ENCODE measurements at places on chromosomes 2 and 18.

- DNase-seq, result no peak
Observed at GRCh38 chr2:101516823-101517690, 42.1 kb upstream of the RFX8 start.

DNA sequence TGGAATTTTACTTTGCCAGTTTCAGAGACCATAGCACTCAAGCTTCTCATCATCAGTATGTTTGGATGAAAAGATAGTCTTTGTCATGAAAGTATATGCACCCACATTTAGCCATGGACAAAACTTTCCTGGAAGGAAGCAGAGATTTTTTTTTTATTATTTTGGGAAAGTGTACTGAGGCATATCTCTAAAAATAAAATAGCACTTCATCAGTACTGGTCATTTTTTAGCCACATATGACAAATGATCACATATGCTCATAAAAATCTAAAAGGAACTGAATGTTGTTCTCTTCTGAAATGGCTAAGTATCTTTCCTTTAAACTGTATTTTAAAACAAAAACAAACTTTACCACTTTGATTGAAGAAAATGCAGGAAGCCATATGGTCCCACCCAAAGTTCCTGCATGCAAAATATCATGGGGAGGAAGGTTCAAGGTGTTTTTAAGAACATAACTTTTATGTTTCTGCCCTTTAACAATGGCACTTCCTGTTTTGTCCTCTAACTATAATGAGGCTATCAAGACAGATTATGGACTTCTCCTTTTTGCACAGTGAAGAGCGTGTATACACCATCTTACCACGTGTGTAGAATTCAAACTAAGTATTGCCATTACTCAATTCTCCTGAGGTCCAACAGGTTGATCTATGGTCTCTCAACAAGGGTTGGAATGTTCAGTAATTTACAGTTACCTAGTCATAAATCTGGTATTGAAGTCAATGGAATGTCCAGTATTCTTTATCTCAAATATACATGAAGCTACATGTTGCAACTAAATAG, 77.1 kb upstream of the SLC39A10 start:
- no peak for DNase-seq

DNA sequence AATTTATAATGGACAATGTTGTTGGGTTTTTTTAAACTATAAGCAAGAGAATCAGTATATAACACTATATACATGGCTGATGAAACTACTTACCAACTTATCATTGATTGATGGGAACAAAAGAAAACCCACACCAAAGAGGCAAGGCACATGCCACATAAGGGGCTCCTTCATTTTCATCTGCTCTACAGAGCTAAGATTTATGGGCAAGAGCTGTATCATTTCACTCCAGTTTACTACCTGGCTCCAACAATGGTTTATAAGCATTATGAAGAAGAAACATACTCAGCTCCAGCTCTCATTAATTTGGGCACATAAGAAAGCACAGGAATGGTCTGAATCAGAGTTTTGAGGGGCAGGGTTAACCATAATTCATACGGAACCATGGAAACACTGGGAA, 283.3 kb downstream of the AGPS start:
- DNase-seq, result peak; percentile 42

DNA sequence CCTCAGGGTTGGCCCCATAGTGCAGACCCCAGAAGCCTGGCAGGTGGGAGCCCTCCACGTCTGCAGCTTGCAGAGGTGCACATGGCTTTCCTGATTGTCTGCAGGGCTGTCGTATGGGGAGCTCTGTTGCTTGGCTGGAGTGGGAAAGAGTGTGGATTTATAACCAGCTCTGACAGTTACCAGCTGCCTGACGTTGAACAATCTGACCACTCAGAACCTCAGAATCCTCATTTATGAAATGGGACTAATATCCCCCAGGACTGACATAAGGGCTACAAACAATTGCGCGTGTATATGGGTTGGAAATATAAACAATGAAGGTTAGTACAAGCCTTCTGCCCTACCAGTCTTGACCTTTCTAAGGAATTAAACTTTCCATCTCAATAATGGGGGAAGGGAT, 13.9 kb upstream of the PXDN start:
- DNase-seq, result no peak

GRCh38 chr2:86235196-86235980, 36.1 kb downstream of the MRPL35 start:
- no peak for DNase-seq

GRCh38 chr18:37266290-37266689, 299.3 kb downstream of the CELF4 start:
- no peak for DNase-seq

DNA sequence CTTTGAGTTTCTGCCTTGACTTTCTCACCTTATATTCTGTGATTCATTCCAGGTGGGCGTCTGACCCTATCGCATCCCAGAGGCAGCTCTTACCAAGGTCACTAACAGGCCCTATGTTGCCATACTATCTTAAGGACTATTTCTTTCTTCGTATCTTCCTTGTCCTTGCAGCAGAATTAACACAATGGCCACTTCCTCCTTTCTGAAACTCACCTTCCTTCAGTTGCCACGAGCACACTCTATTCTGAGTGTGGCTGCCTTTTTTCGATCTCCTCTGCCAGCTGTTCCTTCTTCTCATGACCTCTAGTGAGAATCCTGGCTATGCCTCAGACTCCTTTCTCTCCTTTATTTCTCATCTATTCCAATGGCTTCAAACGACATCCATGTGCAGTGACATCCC, 160.4 kb upstream of the CCDC195 start:
- DNase-seq, result no peak

GRCh38 chr18:58618822-58619595, 9.9 kb downstream of the ALPK2 start:
- DNase-seq, result no peak

DNA sequence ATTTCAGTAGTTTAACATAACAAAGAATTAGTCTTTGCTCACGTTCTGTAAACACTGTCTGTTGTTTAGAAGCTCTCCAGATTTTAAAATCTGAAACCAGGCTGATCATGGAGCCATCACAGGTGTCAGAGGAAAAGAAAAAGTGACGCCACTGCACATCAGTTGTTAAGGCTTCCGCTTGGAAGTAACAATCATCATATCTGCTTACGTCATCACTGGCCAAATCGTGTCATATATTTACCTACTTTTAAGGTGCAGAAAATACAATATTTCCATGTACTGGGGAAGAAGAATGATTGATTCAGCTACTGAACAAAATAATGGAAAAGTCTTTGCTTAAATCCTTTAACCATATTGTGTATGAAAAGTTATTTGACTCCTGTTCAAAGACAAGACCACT, 382.6 kb upstream of the MC4R start:
- no peak for DNase-seq

- DNase-seq, result peak; percentile 2
Observed at GRCh38 chr2:206079699-206080465, 6.1 kb downstream of the INO80D start.

DNA sequence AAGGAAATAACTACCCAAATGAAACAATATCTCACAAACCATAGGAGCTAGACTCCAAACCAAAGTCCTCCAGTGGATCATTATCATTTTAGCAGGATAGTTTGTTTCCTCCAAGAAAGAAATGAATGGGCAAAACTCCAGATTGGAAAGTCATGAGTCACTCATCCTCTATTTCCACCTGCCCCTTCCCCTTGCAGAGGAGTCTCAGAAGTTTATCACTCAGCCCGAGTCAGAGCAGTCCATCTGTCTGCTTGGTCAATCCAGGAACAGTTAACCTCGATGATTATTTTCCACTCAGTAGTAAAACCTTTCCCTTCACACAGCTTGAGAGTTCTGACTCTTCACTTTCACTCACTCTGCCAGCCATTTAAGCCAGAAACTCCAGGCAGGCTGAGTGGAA, 462.2 kb downstream of the BCL11A start:
- DNase-seq, result no peak

DNA sequence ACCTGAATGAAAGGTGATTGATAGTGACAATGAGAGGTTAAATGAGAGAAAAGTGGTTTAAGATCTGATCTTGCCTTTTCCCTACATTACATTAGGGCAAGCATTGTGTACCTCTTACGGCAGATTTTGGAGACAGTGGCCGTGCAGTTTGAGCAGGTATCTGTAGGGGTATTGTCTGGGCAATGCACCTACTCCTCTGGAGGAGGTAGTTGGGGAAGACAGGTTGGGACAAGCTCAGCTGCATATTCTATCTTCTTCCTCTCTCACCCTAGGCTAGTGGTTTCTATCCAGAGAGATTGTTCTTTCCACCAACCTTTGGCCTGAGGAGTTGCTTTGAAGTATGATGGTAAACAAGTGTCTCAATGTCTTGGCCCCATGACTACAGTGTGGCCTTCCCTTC, 323.2 kb downstream of the CYP26B1 start:
- no peak for DNase-seq

DNA sequence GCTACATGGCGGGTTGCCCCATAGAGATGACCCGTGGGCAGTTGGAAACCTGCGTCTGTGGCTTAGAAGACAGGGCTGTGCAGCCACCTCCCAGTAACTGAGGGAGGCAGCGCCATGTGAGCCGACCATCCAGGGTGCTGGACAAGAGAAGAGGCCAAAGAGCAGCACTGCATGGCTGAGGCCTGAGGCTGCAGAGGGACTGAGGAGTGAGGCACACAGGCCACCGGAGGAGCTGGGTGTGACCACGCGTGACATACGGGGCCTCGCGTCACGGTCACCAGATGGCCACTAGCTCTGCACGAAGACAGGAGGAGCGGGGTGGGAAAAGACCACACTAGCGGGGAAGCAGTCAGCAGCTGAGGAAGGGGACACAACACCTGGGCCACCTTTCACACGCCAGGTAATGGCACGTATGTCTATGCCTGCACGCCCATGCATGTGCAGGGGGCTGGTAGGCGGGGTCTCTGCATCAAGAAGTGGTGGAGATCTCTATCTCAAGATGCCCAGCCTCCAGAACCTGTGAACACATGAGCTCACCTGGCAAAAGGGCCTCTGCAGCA, 61.4 kb downstream of the NDUFA10 start:
- DNase-seq, result no peak
